Germinal center (tissue), 1 donor: ENCODE measurements at places on chromosomes 2 and 18.

- no peak for DNase-seq
Measured at GRCh38 chr18:29060349-29060748, 883.4 kb upstream of the CDH2 start.

- DNase-seq, result no peak
Measured at GRCh38 chr2:28172114-28172898, 220.4 kb upstream of the FOSL2 start.

DNA sequence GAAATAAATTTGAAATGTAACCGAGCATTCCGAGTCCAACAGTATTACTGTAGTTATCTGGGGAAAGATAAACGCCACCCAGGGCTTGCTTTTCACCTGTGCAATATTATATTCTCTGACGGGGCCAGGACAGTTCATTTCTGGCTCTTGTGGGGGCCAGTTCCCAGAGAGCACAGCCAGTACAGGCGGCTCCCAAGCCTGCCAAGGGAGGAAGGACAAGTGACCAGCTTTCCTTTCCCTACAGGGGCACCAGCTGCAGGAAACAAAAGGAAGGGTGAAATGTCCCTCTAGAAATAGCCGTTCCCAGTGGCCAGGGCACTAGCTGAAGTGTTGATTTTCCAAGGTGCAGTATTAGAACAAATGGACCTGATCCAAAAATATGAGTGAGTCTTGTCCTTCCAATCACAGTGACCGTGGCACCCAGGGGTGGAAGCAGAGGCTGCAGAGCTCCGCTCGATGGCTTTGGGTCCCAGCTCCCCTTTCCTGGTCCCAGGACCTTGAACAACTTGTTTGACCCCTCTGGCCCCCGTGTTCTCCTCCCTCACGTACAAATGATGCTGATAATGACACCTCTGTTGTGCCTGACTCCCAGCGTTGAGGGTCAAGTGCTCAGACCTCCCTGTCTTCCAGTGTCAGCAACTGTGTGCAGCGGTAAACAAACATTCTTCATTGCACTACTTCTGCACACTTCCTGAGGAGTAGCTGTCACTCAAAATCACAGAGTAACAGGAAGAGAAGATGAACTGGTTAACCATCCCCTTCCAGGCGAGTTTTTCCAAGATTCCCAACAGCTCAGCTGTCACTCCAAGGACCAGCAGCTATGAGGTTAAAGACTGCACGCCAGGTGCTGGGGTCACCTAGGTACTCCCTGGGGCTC is 40.9 kb downstream of the GYPC start:
- DNase-seq, result no peak

DNA sequence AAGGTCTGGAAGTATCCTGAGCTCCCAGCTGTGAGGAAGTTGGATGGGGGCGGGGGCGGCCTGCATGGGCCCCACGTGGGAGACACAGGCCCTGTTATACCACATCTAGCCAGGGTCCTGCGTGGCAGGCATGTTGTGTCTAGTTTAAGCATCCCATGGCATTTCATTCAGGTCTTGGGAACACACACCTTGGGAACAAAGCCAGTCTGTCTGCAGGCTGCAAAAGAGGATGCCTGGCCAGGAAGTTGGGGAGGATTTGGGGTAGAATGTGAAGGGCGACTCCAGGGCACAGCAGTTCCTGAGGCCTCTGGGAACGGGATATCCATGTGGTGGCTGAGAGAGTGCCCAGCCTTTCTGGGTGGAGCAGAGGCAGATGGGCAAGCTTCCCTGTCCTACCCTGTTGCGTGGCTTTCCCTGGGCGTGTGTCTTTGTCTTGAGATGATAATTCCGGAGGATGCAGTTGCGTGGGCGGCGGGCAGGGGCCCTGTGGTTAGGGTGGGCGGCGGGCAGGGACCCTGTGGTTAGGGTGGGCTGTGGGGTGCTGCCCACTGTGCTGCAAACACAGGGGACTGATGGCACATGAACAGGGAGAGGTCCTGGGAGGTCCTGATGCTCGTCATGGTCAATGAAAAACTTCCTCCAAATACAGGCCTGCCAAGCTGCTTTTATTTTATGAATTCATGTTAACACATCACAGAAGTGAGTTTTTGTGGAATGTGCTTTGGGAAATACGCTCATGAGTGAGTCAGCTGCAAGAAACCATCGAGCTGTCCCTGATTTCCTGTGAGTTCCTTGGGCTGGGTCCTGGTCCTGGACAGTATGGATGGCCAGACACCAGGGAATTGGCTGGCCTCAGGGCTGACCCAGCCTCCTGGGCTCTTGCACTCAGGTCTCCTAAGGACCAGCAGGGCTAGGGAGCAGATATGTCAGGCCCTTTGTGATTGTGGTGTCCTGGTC is 90.0 kb upstream of the HS6ST1 start:
- DNase-seq, result no peak

DNA sequence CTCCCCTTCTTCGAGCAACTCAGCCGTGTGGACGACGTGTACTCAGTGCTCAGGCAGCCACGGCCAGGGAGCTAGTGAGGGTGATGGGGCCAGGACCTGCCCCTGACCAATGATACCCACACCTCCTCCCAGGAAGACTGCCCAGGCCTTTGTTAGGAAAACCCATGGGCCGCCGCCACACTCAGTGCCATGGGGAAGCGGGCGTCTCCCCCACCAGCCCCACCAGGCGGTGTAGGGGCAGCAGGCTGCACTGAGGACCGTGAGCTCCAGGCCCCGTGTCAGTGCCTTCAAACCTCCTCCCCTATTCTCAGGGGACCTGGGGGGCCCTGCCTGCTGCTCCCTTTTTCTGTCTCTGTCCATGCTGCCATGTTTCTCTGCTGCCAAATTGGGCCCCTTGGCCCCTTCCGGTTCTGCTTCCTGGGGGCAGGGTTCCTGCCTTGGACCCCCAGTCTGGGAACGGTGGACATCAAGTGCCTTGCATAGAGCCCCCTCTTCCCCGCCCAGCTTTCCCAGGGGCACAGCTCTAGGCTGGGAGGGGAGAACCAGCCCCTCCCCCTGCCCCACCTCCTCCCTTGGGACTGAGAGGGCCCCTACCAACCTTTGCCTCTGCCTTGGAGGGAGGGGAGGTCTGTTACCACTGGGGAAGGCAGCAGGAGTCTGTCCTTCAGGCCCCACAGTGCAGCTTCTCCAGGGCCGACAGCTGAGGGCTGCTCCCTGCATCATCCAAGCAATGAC is 4.8 kb downstream of the CTDSP1 start:
- no peak for DNase-seq

DNA sequence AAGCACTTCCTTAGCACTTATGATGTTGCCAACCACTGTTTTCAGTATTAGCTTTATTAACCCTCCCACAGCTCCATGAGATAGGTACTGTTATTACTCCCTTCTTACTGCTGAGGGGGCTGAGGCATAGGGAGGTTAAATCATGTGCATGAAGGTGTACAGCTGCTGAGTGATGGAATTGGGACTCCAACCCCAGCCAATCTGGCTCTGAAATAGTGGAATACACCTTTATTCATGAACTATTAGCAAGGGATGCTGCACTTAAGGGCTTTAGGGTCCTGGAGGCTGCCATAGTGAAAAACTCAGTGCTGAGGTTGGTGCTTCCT is 19.2 kb downstream of the SMARCAL1 start:
- DNase-seq, result no peak

DNA sequence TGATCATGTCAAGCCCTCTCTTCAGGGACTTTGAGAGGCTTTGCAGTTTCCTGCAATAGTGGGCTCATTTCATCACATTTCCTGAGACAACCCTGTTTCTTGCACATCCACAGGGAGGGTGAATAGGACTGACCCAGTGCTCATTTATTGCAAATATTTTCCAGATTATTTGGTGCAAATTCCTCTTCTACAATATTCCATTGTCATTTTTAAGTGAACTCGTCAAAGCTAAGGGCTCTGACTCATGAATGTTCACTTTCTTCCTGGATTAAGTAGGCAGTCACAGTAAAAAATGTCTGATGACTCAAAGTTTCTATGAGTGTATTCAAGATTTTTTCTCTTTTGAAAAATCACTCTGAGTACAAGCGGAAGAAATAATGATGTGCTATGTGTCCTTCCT is 225.5 kb upstream of the GALNT5 start:
- no peak for DNase-seq

- DNase-seq, result no peak
Measured at GRCh38 chr2:29420464-29420863, 305.2 kb downstream of the CLIP4 start.

- no peak for DNase-seq
Measured at GRCh38 chr18:57057890-57058289, 89.0 kb upstream of the BOD1L2 start.

DNA sequence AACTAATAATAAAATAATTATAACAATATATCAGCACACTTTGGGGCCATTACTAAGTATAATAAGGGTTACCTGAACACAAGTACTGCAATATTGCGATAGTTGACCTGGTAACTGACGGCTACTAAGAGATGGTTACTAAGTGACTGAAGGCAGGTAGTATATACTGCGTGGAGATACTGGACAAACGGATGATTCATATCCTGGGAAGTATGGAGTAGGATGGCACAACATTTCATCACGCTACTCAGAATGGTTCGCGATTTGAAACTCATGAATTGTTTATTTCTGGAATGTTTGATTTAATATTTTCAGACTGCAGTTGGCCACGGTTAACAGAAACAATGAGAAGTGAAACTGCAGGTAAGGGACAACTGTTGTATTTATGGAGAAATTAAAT is 39.5 kb upstream of the FLACC1 start:
- no peak for DNase-seq

DNA sequence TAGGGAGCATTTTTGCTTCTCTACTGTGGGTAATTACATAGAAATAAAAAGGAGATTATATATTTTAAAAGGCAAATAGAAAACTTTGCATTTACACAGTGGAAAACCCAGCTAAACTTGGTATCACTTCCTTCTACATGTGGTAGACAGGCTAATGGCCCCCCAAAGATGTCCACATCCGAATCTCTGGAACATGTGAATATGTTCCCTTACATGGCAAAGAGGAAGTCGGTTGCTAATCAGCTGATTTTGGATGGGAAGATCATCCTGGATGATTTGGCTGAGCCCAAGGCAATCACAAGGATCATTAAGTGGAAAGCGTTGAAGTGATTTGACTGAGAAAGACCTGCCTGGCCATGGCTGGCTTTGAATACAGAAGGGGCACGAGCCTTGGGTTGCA is 26.2 kb downstream of the CREG2 start:
- DNase-seq, result no peak

DNA sequence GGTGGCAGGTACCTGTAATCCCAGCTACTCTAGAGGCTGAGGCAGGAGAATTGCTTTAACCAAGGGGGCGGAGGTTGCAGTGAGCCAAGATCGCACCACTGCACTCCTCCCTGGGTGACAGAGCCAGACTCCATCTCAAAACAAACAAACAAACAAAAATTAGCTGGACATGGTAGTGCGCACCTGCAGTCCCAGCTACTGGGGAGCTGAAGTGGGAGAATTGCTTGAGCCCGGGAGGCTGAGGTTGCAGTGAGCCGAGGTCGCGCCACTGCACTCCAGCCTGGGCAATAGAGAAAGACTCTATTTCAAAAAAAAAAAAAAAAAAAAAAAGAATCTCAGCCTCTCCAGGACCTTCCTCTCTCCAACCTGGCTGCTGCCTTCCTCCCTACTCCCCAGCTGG is 20.1 kb downstream of the SRSF7 start:
- no peak for DNase-seq

DNA sequence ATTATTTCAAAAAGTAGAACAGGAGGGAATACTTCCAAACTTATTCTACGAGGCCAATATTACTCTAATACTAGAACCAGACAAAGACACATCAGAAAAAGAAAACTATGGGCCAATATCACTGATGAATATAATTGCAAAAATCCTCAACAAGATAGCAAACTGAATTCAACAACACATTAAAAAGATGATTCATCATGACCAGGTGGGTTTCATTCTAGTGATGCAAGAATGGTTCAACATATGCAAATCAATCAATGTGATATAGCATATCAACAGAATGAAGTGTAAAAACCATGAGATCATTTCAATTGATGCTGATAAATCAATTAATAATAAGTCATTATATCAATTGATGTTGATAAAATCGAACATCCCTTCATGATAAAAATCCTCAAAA is 22.4 kb upstream of the EML6 start:
- no peak for DNase-seq

DNA sequence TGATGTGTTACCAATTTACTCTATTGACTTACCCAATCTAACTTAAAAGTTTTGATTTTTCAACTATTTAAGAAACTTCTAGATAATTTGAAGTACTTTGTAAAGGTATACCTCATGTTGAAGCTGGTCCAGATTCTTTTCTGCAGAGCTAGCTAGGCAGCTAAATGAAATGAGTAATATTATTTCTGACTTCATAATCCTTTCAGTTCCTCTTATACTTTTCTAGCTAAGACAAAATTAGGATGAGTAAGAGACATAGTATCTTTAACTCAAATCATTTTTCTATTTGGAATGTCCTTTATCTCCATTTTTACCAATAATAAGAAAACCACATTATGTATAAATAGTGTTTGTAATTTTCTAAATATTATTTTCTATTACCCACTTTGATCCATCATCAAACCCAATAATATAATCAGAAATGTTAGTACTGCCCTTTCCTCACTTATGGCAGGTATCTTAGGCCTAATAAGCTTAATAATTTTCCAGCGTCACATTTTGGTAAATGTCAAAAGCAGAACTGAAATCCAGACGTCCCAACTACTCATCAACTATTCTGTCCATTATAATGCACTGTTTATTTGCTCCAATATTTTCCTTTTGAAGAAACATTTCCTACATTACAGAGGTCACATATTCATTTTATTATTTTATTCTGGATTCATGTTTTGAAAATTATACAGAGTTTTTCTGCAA is 456.6 kb downstream of the THSD7B start:
- DNase-seq, result no peak

GRCh38 chr2:187964746-187965145 is 326.9 kb upstream of the GULP1 start:
- DNase-seq, result no peak

DNA sequence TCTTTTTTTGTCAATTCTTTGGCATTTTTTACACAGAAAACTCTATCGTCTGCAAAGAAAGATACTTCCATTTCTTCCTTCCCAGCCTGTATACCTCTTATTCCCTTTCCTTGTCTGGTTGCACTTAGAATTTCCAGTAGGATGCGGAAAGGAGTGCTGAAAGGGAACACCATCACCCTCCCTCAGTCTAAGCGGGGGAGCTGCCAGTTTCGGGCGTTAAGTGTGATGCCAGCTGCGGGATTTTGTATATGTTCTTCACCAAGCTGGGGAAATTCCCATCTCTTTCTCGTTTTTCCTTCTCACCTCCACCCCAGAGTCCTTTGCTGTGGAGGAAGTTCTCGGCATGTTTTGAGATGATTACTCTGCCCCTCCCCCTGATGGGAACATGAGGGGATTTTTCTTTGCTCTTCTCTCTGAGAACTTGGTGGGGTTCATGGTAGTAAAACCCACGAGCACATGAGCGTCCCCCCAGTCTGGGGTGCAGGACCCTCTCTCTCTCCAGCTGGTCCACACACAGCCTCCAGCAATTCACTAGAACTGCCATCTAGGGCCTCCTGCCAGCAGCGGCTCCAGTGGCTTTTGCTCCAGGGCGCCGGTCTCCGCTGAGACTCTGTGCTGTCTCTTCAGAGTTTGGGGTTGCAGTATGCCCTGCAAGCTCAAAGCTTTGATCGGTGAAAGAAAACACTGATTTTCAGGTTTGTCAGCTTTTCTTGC is 15.5 kb downstream of the AQP12A start:
- DNase-seq, result no peak
